ENCODE measurements at places on chromosomes 4 and X.

DNA sequence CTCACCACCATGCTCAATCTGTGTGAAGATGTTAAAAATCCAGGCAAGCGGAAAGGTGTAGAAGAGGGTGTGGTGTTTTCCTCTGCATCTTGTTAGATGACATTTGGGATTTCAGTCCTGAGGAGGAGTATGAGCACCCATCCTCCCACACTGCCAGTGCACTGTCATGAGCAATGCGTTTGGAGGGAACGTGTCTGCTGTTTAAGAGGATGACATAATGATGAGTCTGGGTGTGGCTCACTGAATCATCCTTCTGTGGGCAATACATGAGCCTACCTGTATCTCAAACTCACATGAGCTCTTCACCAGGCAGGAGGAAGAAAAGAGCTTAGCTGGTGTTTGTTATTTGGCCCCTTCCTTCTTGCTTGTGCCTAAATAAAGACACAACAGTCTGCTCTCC is 67.9 kb upstream of the ARX start:
- no peak for DNase-seq

- DNase-seq: no peak
Measured at GRCh38 chrX:13695601-13696115, 6.7 kb downstream of the RAB9A start.

DNA sequence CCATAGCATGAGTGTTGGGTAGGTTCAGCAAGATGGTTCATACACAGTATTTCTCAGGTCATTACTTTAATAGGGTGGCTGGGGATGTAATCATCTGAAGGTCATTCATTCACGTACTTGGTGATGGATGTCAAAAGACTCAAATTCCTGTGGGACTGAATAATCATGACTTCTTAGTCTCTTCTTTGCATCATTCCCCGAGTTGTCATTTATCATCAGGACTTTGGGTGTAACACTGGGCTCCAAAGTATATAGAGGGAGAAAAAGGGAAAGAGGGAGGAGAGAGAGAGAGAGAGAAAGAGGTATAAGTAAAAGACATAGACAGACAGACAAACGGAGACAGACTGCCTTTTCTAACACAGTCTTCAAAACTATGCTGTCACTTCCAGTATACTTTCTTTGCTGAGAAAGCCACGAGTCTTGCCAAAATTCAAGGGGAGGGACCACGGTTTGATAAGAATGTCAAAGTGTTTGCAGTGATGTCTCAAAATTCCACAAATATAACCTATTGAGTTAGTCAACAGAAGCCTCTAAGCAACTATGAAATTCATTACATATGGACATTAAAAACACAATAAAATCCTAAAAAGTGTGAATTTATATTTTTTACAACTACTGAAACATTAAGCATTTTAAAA is 55.9 kb downstream of the UGT2A3 start:
- DNase-seq: no peak

GRCh38 chr4:168945291-168945690 is 64.8 kb downstream of the CBR4 start:
- DNase-seq: no peak

DNA sequence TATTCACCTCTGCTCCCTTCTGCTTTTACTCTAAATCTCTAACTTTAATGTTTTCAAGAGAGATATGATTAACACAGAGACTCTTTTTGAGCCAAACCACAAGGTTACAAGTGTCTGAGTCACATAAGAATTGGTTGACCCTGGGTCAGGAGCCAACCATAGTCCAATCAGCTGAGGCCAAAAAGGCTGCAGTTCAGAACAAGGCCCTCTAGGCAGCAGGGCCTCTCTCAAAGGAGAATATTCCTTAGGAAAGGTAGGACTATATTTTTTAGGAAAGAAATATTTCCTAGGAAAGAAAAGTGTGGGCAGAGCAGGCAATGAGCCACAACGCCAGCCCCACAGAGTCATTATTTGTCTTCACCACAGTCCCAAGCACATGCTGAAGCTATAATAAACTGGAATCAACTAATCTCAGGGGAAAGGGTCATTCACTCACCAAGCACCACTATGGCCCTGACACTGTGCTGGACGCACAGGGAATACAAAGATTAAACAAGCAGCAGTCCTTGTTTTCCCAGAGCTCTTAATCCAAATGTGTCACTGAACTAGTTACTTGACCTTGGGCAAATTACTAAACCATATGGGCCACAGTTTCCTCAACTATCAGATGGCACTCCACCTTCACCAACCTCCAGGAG is 2.2 kb downstream of the ATP8A1 start:
- no peak for DNase-seq

- DNase-seq: no peak
Measured at GRCh38 chr4:53706422-53707032, 115.2 kb upstream of the LNX1 start.

DNA sequence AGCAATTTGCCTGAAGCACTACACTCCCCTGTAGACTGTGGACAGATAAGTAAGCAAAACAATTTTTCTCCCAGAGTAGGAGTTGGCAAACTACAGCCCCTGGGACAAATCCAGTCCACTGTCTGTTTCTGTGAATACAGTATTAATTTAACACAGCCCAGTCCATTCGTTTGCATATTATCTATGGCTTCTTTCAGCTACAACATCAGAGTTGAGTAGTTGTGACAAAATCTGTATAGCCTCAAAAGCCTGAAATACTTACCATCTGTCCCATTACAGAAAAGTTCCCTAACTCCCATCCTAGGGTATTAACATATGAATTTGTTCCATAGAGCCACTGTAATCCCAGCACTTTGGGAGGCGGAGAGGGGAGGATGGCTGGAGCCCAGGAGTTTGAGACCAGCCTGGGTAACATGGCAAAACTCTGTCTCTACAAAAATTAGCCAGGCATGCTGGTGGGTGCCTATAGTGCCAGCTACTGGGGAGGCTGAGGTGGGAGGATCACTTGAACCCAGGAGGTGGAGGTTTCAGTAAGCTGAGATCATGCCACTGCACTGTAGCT is 53.0 kb downstream of the AMELX start:
- DNase-seq: no peak
